ENCODE measurements at places on chromosomes 5 and 9. TPM values are rescaled to one million over a fixed set of nuclear protein-coding genes. Genes with fewer than 3 reads are reported as not detected.

Gene IFT74
- 17.0 TPM for total RNA-seq

Gene CCIN
- total RNA-seq, result 0.50 TPM

Gene PHF24
- total RNA-seq, result 0.13 TPM

Gene ASS1
- total RNA-seq, result 149 TPM

Gene SLF1
- 5.5 TPM for total RNA-seq

Gene KLF9
- total RNA-seq, result 55.9 TPM
